Heart right ventricle (tissue), 16 donors: ENCODE measurements at places on chromosomes 16 and 17. TPM values are rescaled to one million over a fixed set of nuclear protein-coding genes. Genes with fewer than 3 reads are reported as not detected.

The TPSD1 gene
- total RNA-seq, result 0.28 TPM

The FN3K gene
- total RNA-seq, result 88.4 TPM

The OR3A3 gene
- not detected for total RNA-seq

GRCh38 chr17:44997733-44998520 is 29.8 kb upstream of the C1QL1 start:
- DNase-seq, result no peak
- H3K27ac ChIP-seq, result no peak overlapping the region
- no peaks in the 10 kb centered on the region for H3K36me3 ChIP-seq

- H3K36me3 ChIP-seq, result no peaks in the 10 kb centered on the region
- H3K4me1 ChIP-seq, result no peaks in the 10 kb centered on the region
- H3K4me3 ChIP-seq, result no peak overlapping the region
- H3K27ac ChIP-seq, result no peak overlapping the region
- no peak for DNase-seq
- H3K27me3 ChIP-seq, result no peaks in the 10 kb centered on the region
Measured at GRCh38 chr17:10920558-10921108, 82.7 kb upstream of the PIRT start.

DNA sequence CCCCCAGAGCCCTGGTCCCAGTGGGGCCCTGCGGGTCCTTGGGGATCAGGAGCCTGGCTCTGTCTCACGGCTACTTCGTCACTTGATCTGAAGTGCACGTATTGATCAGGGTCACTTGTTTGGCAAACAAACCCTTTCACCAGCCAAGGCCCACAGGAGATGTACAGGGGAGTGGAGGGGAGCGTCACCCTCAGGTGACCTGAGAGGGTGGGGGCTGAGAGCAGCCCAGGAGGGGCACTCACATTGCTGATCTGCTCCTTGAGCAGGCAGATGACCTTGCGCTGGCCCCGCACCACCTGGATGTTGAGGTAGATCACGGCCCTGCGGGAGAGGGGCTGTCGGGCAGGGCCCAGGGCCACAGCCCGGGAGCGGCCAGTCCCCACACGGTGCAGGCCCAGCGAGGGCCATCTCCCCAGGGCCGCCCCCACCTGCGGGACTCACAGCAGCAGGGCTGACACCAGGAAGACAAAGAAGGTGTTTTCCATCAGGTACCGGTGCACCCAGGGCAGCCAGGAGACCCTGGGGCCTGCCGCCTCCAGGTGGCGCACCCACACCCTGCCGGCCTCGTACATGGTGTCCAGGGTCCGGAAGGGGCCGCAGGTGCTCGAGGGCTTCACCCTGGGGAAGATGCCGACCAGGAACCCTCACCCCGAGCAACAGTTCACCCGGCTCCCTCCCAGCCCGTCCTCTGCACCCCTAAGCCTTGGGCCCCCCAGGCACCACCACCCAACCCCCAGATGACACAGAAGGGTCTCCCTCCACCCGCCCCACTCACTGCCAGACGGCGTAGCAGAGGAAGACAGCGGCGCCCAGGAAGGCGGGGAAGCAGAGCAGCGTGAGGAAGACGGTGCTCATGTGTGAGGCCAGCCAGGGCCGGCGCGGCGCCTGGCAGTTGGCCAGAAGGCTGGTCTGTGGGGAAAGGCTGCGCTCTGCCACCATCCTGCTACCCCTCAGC is 11.3 kb downstream of the TMC6 start:
- no peaks in the 10 kb centered on the region for H3K36me3 ChIP-seq
- H3K27me3 ChIP-seq, result no peaks in the 10 kb centered on the region
- DNase-seq, result no peak
- no peak overlapping the region for H3K27ac ChIP-seq
- peaks cover 51% of the 10 kb centered on the region for H3K4me1 ChIP-seq
- no peak overlapping the region for H3K4me3 ChIP-seq

DNA sequence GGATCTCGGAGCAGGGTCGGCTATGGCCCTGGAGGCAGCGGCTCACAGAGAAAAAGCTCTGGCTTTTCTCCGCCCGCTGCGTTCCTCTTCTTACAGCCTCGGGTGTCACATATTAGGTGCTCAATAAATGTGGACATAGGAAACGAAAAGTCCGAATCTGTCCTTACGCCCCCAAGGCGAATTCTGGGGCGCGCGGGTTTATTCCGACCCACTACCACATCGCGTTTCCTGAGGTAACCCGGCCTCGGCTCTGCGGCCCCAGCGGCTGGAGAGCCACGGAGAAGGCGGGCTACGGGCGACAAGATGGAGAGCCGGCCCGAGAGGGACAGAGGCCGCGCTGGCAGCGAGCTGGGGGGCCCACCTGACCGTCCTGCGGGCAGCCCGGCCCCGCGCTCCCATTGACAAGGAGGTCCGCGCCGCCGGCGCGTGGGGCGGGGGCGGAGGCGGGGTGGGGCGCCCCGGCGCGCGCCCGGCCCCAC is 573 bp upstream of the GNAO1 start:
- no peaks in the 10 kb centered on the region for H3K27me3 ChIP-seq
- no peaks in the 10 kb centered on the region for H3K36me3 ChIP-seq
- H3K4me1 ChIP-seq, result peaks cover 23% of the 10 kb centered on the region
- no peak for DNase-seq

DNA sequence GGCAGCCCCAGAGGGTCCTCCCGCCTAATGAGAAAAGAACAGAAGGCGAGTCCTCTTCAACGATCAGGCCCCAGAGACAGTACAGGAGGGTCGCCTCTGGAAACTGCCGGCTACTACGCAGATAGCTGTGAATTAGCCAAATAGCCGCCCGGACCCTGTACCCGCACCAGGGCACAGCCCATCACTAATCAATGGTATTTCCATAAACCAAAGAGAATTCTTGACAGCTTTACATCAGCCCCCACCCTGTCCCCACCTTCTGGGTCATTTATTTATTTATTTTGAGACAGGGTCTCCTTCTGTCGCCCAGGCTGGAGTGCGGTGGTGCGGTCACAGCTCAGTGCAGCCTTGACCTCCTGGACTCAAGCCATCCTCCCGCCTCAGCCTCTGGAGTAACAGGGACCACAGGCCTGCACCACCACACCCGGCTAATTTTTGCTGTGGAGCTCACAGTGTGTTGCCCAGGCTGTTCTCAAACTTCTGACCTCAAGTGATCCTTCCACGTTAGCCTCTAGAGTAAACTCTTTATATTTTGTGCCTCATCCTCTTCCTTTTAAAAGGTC is 805 bp upstream of the CLCN7 start:
- DNase-seq, result no peak
- no peaks in the 10 kb centered on the region for H3K27me3 ChIP-seq
- H3K4me1 ChIP-seq, result peaks cover 45% of the 10 kb centered on the region
- H3K4me3 ChIP-seq, result peak overlapping the region; percentile 97

The PDP2 gene
- total RNA-seq, result 3.6 TPM

The CARD14 gene
- not detected for total RNA-seq

The PRR15L gene
- total RNA-seq, result not detected

The CDK3 gene
- total RNA-seq, result 1.6 TPM

The C17orf67 gene
- 0.62 TPM for total RNA-seq

DNA sequence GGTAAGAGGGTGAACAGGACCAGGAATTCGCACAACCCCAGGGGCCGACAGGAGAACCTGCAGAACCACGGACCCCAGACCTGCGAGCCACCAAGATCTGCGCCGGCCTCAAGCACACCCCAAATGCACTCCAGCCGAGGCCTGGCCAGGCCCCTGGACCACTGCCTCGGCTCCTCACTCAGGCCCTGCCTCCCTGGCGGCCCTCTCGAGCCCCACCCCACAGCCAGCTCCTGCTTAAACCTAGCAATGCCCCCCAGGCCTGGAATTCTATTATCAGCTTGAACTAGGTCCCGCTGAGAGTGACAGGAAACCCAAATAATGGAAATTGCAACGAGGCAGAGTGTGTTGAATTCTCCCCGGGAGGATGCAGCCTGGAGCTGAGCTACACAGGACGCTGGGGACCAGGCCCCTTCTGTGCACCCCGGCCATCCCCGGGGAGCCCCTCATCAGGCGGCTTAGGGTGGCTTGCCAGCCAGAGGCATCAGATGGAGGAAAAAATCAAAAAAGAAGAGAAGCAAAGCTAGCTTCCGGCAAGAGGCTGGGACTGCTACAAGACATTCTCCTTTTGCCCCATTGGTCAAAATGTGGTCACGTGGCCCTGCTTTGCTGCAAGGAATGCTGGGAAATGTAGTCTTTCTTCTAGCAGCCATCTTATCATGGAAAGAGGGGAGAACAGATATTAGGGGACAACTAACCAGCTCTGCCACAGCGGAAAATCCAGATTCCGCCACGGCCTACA is 2.4 kb upstream of the ENPP7 start:
- no peak overlapping the region for H3K27ac ChIP-seq
- H3K4me3 ChIP-seq, result peak overlapping the region; percentile 45
- peak; percentile 60 for DNase-seq
- H3K4me1 ChIP-seq, result peaks cover 12% of the 10 kb centered on the region
- H3K36me3 ChIP-seq, result no peaks in the 10 kb centered on the region
- H3K27me3 ChIP-seq, result no peaks in the 10 kb centered on the region

GRCh38 chr17:75672011-75672410 is 4.9 kb downstream of the SAP30BP start:
- H3K27me3 ChIP-seq, result no peaks in the 10 kb centered on the region
- no peak for DNase-seq
- peaks cover 6% of the 10 kb centered on the region for H3K4me1 ChIP-seq

- no peak overlapping the region for H3K27ac ChIP-seq
- no peaks in the 10 kb centered on the region for H3K27me3 ChIP-seq
- DNase-seq, result no peak
- no peaks in the 10 kb centered on the region for H3K4me1 ChIP-seq
- H3K4me3 ChIP-seq, result no peak overlapping the region
- no peaks in the 10 kb centered on the region for H3K36me3 ChIP-seq
Measured at GRCh38 chr16:4574919-4575705, 19.0 kb downstream of the C16orf96 start.

GRCh38 chr17:30172560-30172959 is 55.9 kb downstream of the NSRP1 start:
- H3K36me3 ChIP-seq, result no peaks in the 10 kb centered on the region
- no peak overlapping the region for H3K27ac ChIP-seq
- H3K27me3 ChIP-seq, result no peaks in the 10 kb centered on the region
- H3K4me1 ChIP-seq, result no peaks in the 10 kb centered on the region
- H3K4me3 ChIP-seq, result no peak overlapping the region
- DNase-seq, result no peak

DNA sequence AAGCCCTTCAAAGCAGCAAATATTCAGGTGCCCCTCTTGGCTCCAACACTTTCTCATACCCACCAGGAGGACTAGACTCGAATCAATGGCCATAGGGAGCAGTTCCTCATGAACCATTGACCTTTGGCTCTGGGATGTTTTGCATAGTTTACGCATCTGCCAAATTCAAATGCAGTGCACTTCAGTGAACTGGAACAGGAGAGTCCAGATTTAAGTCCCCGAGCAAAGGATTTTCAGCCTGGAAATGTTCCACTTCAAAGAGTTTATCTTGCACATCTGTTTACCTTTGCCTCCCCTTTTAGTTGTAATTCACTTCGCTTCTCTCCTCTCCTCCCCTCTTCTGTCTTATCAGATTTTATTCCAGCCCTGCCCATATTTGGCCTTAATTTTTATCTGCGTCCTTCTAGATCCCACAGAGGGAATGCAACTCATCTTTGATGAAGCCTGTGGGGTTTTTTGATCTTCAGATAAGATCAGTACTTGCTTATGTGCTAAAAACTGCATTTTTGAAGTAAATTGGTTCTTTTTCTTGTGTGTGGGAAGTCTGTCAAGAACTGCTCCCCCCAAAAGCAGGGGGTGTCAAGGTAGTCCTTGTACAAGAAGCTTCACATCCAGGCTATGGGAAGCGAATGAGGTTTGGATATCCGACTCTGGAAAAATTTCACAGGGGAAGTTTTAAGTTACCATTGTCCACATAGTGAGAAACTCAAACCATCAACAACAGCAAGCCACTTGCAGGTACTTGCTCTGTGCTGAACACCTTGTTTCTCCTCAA is 281.6 kb downstream of the RBFOX1 start:
- H3K36me3 ChIP-seq, result no peaks in the 10 kb centered on the region
- no peak overlapping the region for H3K27ac ChIP-seq
- H3K4me3 ChIP-seq, result no peak overlapping the region
- no peaks in the 10 kb centered on the region for H3K27me3 ChIP-seq
- no peak for DNase-seq

The SLC22A31 gene
- not detected for total RNA-seq

The TMEM238L gene
- not detected for total RNA-seq

DNA sequence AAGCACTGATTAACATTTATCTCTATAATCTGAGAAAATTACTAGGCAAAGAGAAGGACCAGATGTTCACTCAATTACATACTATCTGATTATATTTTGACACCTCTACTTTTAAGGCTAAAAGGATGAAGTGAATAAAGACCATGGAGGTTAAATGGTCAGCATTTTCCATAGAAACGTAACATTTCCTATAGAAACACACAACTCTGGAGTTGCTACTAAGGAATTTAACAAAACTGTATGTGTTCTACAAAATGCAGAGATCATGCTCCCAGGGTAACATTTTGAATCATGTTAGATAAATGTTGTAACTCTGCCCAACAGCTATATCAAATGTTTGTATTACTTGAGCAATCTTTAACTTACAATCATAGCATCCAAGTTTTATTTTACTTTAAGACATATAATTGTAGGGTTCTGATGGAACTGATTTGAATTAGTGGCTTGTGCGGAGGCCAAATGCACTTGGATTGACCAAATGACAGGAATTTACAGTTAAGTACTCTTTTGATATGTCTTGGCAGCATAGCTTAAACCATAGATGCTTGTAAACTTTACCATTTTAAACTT is 97.7 kb downstream of the RPGRIP1L start:
- no peak overlapping the region for H3K4me3 ChIP-seq
- H3K36me3 ChIP-seq, result peaks cover 7% of the 10 kb centered on the region
- H3K27ac ChIP-seq, result no peak overlapping the region
- no peaks in the 10 kb centered on the region for H3K4me1 ChIP-seq

DNA sequence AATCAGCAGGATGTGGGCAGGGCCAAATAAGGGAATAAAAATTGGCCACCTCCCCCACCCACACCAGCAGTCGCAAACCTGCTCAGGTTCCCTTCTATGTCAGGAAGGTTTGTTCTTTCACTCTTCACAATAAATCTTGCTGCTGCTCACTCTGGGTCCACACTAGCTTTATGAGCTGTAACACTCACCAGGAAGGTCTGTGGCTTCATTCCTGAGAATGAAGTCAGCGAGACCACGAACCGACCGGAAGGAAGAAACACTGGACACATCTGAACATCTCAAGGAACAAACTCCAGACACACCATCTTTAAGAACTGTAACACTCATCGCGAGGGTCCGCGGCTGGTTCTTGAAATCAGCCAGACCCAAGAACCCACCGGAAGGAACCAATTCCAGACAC is 115.5 kb upstream of the TBX2 start:
- H3K4me1 ChIP-seq, result peaks cover 36% of the 10 kb centered on the region
- H3K4me3 ChIP-seq, result no peak overlapping the region
- H3K27ac ChIP-seq, result peak overlapping the region; percentile 59
- H3K27me3 ChIP-seq, result no peaks in the 10 kb centered on the region
- no peak for DNase-seq

- H3K27me3 ChIP-seq, result peaks cover 6% of the 10 kb centered on the region
- H3K4me1 ChIP-seq, result peaks cover 25% of the 10 kb centered on the region
- DNase-seq, result peak; percentile 40
- no peaks in the 10 kb centered on the region for H3K36me3 ChIP-seq
- H3K27ac ChIP-seq, result peak overlapping the region; percentile 77
- H3K4me3 ChIP-seq, result no peak overlapping the region
Measured at GRCh38 chr17:57032343-57032742, 52.7 kb upstream of the AKAP1 start.

GRCh38 chr17:31537565-31538011 is 146.1 kb downstream of the RAB11FIP4 start:
- no peak for DNase-seq
- no peaks in the 10 kb centered on the region for H3K27me3 ChIP-seq
- H3K4me1 ChIP-seq, result no peaks in the 10 kb centered on the region
- no peak overlapping the region for H3K4me3 ChIP-seq
- H3K27ac ChIP-seq, result no peak overlapping the region
- no peaks in the 10 kb centered on the region for H3K36me3 ChIP-seq

- H3K36me3 ChIP-seq, result no peaks in the 10 kb centered on the region
- H3K4me1 ChIP-seq, result no peaks in the 10 kb centered on the region
- H3K4me3 ChIP-seq, result no peak overlapping the region
- no peak overlapping the region for H3K27ac ChIP-seq
- DNase-seq, result no peak
Measured at GRCh38 chr17:50329716-50330115, 16.2 kb upstream of the XYLT2 start.

The CMTM1 gene
- total RNA-seq, result 0.82 TPM
